Activated CD4-positive, alpha-beta memory T cell treated with anti-CD3 and anti-CD28 coated beads for 36 hours (primary cell): ENCODE measurements at places on chromosomes 3 and 15.
A peak's percentile ranks its signal among the peaks of the same experiment; 100 is the strongest.

DNA sequence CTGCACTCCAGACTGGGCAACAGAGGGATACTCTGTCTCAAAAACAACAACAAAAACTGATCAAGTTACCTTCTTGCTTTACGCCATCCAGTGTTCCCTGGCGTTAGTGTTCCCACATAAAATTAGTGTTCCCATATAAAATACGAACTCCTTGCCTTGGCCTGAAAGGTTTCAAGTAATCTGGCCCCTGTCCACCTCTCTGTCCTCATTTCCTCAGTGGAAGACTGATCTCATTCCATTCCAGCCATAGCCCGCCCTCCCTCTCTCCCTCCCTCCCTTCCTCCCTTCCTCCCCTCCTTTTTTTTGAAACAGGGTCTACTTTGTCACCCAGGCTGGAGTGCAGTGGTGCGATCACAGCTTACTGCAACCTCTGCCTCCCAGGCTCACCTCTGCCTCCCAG, 2.8 kb upstream of the CAND2 start:
- no peak for DNase-seq

DNA sequence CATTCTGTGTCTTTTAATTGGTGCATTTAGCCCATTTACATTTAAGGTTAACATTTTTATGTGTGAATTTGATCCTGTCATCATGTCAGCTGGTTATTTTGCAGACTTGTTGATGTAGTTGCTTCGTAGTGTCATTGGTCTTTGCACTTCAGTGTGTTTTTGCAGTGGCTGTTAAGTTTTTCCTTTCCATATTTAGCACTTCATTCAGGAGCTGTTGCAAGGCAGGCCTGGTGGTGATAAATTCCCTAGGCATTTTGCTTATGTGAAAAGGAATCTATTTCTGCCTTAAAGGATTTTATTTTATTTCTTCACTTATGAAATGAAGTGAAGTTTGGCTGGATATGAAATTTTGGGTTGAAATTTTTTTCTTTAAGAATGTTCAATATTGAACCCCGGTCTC, 70.2 kb upstream of the CD96 start:
- DNase-seq: no peak

- DNase-seq: no peak
Observed at GRCh38 chr15:101528917-101529299, 39.4 kb upstream of the PCSK6 start.

- no peak for DNase-seq
Observed at GRCh38 chr3:125035217-125035616, 20.6 kb downstream of the HEG1 start.

- no peak for DNase-seq
Observed at GRCh38 chr15:60057554-60057953, 53.4 kb downstream of the FOXB1 start.

DNA sequence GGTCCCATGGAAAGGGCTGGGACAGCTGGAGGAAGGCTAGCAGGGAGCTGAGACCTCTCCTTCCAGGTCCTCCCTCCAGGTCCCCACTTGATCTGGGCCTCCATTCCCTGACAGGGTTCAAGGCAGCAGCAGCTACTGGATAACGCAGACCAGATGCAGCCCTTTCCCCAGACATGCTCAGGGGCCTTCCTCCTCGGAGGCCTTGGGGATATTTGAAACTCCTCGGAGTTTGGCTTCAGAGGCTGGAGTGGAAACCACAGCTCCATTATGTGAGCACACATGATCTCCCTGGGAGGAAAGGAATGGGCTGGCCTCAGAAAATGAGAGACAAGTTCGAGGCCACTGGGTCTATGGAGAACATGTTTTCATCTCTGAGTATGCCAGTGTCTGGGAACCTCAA, 119.3 kb downstream of the SMAD6 start:
- DNase-seq: no peak

DNA sequence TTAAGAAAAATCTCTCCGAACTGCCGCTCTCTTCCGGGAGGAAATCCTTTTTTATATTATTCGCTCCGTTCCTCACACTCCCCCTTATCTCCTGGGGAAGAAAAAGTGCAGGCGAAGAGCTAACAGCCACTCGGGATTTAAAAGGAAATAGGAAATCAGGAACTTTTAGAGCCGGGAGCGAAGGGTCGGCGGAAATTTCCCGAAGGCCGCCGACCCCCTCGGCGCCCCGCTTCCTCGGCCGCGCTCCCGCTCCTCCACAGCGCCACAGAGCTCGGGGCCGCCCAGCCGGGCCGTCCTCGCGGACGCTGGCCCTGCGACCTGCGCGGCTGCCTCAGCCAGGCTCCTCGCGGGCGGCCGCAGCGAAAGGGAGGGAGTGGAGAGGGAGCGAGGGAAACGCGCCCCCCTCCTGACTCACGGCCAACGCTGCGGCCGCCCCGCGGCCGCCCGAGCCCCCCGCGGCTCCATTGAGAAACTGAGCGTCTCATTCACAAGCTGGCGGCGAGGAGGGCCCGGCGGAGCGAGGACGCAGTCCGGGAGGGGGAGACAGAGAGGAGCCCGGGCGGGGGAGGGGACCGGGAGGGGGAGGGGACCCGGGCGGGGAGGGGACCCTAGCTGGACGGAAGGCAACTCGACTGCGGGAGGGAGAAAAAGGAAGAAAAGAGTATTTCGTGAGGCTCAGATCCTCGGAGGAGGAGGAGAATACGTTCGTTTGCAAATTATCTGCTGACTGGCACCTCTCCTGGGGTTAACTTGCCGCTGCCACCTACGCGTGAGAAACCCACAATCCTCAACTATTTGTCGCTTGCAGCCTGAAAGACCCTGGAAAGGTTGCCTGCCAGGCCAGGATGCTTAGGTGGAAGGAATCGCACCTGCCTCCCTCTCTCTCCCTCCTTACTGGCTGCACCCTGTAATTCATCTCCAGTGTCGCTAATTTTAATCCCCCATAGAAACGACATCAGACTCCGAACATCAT, at the start of gene PTPN9:
TSS of gene PTPN9 (minus strand) at position 368 of the 973 bp plus-strand sequence. CDS start 539 bp downstream, outside the sequence.
- peak; percentile 84 for DNase-seq

DNA sequence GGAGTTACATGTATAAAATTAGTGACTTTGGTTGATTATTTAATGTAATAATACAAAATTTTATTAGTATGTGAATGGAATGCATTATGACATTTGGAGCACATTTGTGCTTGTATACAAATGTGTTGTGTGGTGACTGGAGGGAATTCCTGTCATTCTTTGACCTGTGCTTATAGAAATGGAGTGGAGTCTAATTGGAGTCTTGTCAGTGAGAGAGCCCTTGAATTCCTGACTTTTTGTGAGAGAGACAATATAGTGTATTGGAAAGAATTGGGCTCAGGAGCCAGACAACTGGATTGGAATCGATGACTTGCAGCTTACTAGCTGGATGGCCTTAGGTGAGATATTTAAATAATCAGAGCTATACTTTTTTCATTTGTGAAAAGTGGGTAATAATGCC, 9.4 kb downstream of the TCF12 start:
- no peak for DNase-seq

DNA sequence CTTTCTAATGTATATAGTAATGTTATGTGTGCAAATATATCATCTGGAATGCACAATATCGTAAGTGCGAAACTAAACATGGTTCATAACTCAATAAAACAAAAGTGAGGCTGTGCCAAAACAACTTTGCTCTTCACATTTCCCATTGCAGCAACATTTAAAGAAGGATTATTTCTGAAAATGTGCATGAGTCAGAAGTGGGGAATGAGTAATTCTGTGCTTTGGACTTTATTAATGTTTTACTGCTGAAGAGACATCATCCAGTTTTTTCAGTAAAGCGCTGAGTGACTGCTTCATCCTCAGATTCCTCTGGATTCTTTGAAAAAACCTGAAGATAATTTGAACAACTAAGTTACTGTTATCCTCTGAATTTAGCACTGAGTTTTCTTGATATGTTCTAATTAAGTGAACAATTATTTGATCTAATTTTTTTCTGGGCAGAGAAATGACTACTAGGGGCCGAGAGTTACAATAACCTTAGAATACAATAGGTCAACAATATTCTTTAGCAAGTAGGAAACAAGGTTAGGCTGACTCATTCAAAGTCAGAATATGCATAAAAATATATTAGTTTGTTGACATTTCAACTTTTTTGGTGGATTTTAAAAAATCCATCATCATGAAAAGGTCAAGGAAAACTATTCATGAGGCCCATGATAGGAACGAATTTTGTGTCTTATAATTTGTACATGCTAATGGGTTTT, 20.0 kb upstream of the PLCL2 start:
- no peak for DNase-seq

GRCh38 chr3:10505050-10505790, at the start of gene ATP2B2:
TSS of gene ATP2B2 (minus strand) at chr3:10505586. CDS start at chr3:10449543, 56,043 bp downstream.
- peak; percentile 28 for DNase-seq

- DNase-seq: no peak
Observed at GRCh38 chr3:54631516-54632325, 296.1 kb downstream of the LRTM1 start.

GRCh38 chr15:25862071-25862471, 1.1 kb downstream of the ATP10A start:
- DNase-seq: peak; percentile 34

DNA sequence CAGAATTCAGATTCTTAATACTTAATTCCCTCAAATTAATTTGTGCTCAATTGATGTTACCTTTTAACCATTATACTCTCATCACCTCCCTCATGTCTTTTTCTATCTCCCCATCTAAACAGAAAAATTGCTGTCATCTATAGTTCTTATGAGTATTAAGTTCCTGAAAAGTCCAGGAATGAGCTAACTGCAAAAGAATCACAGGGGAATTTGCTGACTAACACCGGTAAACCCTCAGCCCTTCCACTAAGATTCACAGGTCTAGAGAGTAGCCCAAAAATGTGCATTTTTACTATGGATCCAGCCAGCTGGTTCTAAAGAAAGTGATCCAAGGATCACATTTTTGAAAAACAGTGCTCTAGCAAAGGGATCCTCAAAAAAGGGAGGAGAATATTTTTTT, 67.0 kb downstream of the SETD2 start:
- DNase-seq: no peak

DNA sequence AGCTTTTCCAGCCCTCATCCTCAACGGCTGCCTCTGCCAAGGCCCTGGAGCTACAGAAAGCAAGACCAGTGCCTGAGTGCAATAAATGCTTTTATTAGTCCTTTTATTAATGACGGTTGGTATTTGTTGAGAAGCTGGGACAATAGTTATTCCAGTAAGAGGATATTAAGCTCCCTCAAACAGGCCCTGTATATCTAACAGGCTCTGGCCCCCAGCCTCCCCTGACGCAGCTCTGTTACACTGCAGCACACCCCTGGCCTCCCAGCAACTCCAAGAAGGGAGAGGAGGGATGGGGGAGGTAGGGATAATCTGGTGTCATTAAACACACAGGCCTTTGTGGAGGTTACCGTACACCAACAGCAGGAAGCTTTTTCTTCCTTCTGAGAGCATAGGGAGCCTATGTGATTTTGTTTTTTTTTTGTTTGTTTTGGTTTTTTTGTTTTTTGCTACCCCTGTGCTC, 30.8 kb upstream of the MAGEF1 start:
- no peak for DNase-seq

GRCh38 chr3:145429546-145429945, 731.4 kb downstream of the PLOD2 start:
- DNase-seq: no peak

- peak; percentile 88 for DNase-seq
Observed at GRCh38 chr15:90231028-90232017, 2.4 kb downstream of the CIB1 start.

- no peak for DNase-seq
Observed at GRCh38 chr15:52635908-52636307, 43.3 kb downstream of the ATOSA start.

DNA sequence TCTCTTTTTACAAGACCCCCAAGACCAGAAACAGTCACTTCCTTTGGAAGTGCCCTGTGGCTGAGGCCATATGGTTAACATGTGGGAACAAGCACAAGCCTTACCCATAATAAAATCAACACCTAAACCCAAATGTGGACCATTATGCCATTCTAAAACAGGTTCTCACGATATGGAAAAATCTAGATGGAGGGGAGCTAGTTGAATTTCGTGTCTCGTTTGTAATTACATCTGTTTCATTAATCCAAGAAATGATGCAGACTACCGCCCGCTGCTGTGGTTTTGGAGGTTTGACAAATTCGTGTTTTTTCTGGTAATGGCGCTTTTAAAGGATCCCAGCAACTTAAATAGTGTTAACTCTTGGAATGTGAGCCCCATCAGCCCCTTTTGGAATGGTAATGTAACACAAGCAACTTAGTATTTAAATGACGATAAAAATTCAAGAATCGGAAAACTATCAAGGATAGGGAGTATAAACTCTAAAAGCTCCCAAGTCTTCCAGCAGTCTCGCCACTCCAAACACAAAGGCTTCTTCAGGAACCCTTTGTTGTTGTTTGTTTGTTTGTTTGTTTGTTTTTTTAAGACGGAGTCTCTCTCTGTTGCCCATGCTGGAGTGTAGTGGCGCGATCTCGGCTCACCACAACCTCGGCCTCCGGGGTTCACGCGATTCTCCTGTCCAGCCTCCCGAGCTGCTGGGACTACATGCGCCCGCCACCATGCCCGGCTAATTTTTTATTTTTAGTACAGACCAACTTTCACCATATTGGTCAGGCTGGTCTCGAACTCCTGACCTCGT, 1.1 kb downstream of the CNBP start:
- peak; percentile 45 for DNase-seq

DNA sequence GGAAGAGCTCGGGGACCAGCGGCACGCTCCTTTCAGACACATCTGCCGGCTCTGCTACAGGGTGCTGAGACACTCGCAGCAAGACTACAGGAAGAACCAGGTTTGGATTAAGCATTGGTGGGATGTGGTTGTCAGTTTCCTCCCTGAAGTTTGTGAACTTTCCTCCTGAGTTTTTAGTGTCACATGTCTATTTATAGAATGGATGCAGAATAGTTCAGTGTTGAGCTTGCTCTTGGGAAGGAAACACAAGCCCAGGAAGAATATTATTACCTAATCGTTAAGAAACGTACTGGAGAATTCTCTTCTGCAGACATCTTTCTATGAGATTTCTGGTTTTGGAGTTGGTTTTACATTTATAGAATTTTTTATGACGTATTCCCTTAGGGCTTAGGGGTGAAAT, 172.0 kb downstream of the ITPR1 start:
- no peak for DNase-seq

GRCh38 chr15:63420333-63420747, 38.7 kb upstream of the CA12 start:
- no peak for DNase-seq

DNA sequence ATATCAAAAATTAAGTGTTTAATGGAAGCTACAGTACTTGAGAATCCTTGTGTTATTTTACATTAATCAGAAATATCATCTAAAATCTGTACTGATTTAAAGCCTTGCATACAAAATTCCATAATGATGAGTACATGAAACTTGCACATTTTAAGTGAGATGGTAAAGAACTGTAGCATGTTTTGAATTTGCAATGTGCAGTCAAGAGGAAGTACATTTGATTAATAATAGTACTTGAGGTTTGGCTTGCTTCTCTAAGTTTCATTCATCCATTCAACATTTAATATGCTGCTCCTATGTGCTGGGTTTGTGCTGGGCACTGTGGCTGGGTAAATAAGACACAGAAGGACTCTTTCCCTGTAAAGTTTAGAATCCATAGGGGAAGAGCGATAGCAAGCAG, 332.3 kb downstream of the CNTN3 start:
- DNase-seq: no peak
